ENCODE measurements at places on chromosomes 16 and 17. TPM values are rescaled to one million over a fixed set of nuclear protein-coding genes. Genes with fewer than 3 reads are reported as not detected.

- DNase-seq, result no peak
These were observed 13.1 kb downstream of the SOCS3 start for GRCh38 chr17:78346605-78347250.

GRCh38 chr16:56780646-56781045 is 50.7 kb downstream of the NUP93 start:
- no peak for DNase-seq

The DNAI2 gene
- not detected for total RNA-seq

The ABCA8 gene
- 35.6 TPM for total RNA-seq

The DHRS11 gene
- 11.3 TPM for total RNA-seq

The FOXJ1 gene
- total RNA-seq, result 0.08 TPM

The MT1X gene
- total RNA-seq, result 2,271 TPM
